ENCODE measurements at places on chromosomes 7 and 10.

- no peak for DNase-seq
Observed at GRCh38 chr7:87445897-87446296, 29.6 kb downstream of the ABCB4 start.

DNA sequence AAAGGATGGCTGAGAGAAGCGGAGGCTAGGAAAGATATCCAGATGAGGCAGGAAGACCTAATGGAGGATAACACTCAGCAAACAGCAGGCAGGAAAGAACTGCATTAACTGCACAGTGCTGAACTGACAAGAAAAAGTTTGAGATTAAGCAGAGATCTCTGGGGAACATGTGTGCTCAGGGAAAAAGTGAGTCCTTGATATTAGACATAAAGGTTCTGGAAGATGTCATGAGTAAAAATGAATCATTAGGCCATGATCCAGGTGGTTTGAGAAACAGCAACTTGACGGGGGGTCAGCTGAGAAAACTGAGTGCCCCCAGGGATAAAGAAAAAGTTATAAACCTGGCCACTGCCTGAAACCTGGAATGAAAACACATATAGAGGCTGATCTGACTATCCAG lies 27.3 kb upstream of the ANK3 start:
- peak; percentile 78 for DNase-seq

DNA sequence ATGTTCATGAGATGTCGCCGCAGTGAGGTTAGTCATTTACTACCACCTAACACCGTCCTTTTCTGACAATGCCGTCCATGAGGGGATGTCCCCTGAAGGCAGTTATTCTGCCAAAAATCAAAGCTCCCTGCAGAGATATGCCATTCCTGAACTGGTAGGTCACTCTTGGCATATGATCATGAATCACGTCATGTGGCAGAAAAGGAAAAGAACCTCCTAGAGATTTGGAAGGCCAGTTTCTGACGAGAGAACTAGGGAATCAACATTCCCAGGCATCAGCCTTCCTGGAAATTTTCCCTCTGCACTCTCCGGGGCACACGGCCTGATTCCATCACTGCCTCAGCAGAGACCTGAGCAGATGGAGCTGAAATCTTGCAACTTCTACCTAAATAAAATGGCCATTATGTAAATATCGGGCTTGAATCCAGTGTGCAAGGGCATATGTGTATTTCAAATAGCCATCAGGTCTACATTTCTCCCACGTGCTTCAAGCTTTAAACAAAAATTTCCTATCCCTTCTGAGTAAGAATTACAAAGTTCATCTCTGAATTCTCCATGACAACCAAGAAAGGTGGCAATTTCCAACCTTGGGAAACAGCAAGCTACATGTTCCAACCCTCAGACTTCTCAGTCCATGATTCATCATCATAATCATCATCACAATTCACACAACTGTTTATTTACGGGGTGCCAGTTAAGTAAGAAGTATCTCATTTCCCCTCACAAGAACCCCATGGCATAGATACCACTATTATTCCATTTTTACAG lies 46.5 kb downstream of the AMPH start:
- DNase-seq = peak; percentile 83

- DNase-seq = no peak
Observed at GRCh38 chr10:90224791-90225566, 523.6 kb downstream of the KIF20B start.

DNA sequence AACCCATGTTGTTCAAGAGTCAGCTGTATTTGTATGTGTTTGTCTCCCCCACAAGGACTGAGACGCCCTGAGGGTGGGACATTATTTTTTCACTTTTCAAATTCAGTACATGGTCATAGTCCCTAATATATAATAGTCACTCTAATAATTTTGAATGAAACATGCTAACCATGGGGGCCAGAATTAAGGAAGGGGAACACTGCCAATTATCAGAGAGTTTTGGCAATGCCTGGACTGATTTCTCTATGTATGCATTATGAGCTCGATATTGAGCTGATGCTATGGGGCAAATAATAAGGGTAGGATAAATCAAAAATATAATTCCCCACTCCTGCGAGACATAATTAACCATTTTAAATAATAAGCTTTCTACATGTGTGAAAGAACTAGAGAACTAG lies 87.4 kb downstream of the CPED1 start:
- no peak for DNase-seq

DNA sequence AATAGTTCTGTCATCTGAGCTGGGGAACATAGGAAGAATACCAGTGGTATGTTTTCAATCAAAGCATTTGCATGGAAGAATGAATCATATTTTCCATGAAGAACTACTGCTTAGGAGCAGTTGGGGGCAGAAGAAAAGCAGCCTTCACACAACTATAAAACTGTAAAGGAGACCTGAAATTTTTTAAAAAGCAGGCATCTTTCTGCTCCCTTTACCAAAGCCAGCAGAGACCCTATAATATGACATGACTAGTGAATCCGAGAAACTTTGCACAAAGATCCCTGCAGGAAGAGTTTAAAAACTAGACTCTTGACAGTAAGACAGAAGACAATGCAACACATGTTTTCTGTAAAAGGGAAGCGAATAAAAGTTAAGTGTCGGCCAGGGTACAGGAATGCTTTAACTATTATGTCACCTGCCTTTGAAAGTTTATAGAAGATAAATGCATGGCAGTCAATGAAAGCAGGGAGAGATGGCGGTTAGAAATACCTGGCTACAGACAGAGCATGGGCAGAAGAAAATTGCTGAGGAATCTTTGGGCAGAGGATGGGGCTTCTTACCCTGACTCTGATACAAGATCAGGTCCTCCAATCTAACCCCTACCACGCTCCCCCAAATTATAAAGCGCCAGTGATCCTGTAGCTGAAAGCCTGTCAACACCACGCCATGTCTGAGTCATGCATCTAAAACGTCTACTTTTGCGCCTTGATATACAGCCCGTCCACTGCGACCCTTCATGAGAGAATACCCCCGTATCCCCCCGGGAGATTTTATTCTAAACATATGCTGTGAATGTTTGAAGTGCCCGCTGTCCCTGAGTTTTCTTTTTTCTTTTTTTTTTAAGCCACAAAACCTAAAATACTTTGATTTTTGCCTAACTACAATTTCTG lies 93.1 kb downstream of the GLI3 start:
- peak; percentile 79 for DNase-seq

DNA sequence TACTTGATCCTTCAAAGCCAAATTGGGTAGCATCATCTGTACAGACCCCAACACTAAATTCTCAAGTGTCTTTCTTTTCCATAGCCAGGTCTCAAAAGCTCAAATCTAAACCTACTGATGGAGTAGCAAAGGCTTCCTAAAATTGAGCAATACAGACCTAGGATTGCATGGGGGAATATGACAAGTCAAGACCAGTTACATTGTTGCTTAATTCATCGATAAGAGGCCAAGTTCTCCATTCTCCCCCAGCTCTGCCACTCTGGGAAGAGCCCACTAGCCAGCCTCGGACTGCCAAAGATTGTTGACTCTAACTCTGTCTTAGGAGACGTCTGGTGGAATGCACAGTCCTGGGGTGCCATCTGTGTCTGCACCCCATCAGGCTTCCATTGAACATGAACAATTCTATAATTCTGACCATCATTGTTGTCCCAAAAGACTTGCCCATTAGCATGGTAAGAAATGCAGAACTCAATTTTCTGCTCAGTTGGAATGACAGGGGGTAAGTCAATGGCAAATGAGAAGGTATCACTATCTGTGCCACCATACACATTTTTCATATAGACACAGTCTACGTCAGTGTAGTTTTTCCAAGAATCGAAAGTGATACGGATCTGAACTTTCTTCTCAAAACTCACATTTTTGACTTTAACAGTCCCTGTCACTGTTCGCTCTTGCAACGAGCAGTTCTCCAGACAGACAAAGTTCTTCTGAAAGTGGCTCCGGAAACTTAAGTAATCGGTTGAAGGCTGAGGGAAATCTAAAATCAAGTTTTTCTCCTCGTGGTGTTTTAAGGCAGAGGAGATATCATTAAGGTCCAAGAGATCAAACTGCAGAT lies 2.9 kb downstream of the PPP1R3C start:
- no peak for DNase-seq

GRCh38 chr10:117273980-117274379 lies 33.1 kb downstream of the SLC18A2 start:
- no peak for DNase-seq

DNA sequence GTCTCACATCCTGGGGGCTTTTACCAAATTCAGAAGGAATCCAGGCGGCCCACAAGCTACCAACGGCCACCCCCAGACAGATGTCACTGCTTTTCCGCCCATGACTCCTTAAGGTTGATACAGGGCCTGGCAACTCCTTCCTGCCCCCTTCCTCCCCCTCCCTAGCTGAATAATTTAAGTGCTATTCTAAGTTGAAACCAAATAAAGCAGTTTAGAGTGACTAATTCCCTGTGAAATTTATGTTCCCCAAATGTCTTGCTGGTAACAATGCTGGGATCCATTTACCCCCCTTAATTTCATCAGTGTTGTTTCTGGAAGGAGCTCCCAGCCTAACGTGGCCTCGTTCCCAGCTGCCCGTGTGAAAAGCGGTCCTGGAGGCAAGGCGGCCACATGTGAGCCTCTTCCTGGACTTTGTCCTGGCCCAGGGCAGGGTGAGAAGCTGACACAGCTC lies 109.6 kb downstream of the TMEM130 start:
- peak; percentile 75 for DNase-seq

DNA sequence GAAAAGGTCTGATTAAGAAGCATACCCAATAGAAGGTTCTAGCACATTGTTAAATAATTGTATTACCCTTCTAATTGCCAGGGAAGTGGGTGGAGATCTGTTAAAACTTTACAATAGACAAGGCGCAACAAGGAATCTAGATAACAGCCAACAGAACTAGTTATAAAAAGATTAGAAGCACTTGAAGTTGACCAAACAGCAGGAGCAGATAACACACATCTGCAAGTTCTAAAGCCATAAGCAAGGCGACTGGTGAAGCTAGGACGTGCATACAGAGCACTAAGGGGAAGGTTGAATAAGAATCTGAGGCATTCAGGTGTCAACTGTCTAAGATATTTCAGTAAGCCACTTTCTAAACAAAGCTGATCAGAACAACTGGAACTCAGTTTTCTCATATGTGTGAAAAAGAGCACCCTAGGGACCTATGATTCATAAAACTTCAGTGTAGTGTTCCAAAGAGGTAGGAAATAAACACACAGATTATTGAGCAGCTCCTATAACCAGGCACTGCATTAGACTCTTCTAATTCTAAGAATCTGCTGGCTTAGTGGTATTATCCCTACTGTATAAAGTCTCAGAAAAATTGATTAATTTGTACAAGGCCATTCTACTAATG lies 111.2 kb downstream of the SAMD9 start:
- DNase-seq = no peak

GRCh38 chr10:78520737-78521430 lies 487.2 kb downstream of the RPS24 start:
- DNase-seq = peak; percentile 61

DNA sequence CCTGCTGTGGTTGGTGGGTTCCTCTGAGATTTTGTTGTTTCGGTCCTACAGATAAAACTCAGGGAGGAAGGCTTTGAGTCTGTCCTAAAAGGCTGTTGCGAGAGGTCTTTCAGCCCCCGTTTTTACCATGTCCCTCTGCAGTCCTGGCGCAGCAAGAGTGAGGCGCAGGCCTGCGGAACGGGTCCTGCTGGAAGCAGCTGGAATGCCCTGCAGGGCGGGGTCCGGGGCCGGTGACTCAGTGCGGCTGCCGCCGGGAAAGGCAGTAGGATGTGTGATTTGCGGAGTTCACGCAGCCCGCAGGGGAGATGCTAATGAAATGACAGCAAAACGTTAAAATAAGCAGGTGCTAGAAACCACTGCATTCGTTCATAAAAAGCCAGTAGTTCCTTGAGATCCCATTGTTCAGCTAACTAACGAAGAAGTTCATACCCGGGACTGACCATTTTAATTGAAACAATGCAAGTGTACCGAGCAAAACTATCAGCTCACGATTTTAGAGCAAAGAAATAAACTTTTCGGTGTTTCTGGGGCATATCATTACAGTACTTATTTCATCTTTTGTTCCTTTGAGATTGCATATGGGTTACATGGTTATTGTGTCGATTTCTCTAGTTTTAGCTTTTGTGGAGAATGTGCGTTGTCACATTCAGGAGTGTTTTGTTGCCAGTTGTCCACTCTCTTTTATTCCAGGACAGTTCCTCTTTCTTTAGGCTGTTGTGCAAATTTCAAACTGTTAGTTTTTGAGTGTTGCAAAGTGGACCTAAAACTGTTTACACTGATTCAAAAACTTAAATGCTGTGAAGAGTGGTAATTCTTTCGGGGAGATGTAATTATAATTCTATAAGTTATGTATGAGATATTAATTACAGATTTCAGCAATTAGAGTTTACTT lies 783 bp downstream of the ANLN start:
- peak; percentile 85 for DNase-seq

GRCh38 chr7:149833495-149834130 lies 4.6 kb upstream of the ZNF862 start:
- DNase-seq = no peak

DNA sequence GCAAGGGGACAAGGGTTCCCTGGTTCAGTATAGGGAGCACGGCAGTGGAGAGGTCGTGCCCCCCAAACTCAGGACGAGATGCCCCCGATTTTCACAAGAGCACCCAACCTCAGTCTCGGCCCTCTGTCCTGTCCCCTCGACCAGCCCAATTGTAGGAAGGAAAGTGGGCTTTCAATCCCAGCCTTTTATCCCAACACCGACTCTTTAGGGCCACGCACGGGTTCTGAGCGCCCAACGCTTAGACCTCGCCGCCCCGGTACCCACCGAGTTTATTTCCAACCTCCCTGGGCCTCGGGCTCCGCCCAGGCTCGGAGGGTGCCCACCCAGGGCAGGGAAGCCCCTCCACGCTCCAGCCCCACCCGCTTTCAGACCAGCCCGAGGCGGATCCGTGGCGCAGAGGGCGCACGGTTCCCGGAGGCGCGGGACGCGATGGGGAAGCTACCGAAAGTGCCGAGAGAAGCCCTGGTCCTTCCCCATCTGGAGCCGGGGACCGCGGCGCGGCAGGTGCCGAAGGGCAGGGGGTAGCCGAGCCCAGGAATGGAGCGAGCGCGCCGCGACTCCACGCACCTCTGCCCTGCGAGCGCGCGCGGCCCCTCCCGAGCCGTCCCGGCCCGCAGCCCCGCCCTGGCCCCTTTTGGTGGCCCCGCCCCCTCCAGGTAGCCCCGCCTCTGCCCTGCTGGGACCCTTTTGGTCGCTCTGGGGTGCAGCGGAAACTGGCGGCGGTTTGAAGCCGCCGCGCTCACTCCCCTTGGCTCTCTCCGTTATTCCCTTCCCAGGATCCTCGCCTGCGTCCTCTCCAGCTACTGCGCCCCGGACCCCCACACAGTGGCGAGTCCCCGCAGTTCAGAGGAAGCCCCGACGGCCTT lies 20.4 kb downstream of the GRID2IP start:
- no peak for DNase-seq

GRCh38 chr7:7761340-7761973 lies 43.0 kb upstream of the RPA3 start:
- DNase-seq = peak; percentile 60
